ENCODE measurements at places on chromosomes 7 and 10.

GRCh38 chr7:83610649-83611304, 38.2 kb downstream of the SEMA3E start:
- DNase-seq: no peak

DNA sequence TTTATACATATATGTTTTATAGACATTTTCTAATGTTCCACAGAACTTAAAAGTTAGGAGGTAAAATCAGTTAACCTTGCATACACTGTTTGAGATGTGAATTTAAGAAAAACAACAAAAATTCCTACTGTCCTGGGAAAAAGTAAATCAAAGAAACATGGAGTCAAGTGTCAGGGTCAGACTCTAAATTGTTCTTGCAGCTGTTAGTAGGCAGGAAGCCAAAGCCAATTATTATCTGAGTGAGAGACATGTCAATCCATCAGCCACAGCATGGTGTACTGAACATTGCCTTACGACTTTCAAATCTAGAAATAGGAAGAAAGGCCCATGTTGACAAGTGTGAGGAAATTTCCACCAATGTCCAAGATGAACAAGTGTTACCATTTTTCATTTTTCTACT, 461.2 kb upstream of the MBL2 start:
- DNase-seq: no peak

DNA sequence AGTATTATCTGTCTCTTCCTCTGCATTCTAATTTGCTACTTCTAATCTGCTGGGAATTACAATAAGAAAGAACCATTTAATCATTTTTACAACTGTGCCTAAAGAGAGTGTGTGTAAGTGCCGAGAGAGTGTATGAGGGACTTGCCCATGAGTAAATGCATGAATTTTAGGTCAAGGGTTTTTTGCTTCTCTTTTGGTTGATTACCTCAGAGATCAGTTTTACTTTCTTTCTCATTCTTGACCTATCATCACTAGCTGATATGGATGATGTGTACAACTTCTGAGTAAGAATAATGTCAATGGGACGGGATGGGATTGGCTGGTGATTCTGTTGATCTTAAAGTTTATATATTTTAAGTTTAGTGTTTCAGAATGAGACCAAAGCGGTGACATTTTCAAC, 47.8 kb downstream of the IKZF1 start:
- DNase-seq: no peak

DNA sequence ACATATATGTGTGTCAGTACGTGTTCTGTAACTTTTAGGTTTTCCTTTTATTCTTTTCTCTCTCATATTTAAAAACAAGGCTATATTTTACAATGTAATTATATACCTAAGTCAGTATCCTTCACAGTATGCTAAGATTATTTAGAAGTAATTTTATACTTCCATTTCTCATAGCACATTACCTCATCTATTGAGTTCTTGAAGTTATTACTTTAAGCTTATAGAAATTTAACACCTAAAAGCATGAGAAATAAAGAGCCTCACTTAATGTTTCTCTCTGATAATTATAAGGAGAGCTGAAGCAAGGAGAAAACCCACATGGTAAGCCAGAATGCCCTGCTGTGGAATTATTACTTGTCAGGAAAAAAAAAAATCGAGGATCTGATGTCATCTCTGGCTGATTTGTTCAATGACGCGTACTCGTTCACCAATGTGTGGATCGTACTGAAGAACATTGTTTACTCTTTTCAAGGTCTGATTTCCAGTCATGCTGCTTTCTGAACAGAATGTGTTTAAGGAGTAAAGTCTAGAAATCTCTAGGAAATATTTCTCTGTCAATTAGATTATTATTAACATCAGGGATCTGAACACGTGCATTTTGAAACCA, 21.9 kb downstream of the CACNB2 start:
- DNase-seq: no peak

DNA sequence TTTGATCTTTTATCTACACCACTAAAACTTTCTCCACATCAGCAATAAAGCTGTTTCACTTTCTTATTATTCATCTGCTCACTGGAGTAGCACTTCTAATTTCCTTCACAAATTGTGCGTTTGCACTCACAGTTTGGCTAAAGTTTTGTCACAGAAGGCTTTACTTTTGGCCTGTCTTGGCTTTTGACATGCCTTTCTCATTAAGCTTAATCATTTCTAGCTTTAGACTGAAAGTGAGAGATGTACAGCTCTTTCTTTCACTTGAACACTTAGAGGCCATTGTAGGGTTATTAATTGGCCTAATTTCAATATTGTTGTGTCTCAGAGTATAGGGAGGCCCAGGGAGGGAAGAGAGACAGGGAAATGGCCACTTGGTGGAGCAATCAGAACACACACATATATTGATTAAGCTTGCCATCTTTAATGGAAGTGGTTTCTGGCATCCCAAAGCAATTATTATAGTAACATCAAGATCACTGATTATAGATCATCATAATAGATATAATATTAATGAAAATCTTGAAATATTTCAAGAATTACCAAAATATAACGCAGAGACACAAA, 512.5 kb downstream of the ETV1 start:
- DNase-seq: no peak

DNA sequence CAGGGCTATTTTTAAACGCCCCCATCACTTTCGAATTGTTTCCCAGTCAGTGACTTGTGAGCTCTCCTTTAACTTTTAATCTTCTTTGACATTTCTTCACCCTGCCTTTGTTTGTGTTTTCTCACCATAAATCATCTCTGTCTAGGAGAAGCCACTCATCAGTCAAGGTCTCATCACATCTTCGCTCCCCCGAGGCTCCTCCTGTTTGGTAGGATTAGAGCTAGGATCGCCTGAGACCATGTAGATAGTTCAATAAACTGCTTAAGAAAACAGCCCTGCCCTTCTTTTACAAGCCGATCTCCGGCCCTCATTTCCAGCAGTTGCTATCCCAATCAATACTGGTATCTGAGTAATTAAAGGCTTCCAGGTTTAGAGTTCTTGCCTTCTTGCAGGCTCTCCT, 472.8 kb upstream of the ADARB2 start:
- no peak for DNase-seq

DNA sequence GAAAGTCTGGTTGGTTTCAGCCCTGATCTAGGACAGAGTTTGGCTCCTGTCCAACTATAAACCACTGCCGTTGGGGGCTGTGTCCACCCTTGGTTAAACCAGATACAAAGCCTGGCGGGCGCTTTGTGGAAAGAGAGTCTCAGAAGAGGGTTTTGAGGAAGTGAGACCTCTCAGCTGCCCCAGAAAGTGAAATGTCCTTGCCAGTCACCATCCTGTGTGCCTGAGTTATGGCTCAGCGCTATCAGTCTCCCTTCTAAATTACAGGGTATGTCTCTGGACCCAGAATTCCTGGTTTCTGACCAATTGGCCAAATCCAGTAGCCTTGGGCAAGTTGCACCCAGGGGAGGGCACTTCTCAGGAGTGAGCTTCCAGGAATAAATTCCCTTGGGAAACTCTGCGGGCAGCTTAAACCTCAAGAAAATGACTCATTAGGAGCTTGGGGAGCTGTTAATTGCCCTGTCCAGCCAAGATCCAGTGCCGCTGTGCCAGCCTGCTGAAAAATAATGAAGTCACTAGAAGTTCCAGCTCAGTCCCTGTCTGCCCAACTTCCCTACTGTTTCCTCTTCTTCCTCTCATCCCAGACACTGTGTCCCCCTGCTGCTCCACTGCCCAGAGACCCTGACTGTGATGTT, 66.7 kb upstream of the PDZD8 start:
- DNase-seq: no peak

DNA sequence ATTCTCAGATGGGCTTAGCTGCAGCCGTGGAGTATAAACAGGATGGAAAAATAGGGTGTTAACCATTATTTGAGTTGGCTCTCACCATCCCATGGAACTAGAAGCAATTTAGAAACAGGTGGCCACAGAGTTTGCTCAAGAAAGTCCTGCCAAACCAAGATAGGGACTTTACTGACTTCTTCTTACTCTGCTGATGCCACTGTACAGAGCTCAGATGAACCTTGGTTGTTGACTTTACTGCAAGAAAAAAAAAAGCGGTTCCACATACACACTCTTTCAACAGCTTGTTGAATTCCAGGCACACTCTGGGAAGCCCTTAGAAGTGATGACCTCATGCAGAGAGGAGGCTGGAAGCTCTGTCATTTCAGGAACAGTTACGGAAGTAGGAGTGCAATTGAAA, 753.4 kb downstream of the NRG3 start:
- DNase-seq: no peak

DNA sequence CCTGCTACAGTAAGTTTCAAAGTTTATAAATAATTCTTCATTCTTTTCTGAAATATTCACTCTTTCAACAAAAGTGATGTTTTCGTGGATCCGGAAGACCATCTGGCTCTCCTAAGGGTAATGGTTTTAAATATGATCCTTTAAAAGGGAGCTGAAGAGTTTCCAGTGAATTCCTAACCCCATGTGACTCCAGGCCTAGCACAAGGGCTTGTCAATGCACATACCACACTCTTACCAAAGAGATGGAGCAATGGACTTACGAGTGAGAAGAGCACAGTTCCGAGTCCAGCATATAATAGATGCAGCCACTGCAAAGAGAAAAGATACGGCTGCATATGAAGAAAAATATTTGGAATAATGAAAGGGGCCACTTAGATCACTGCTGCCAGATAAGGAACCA, 32.1 kb upstream of the GATAD1 start:
- DNase-seq: no peak

- no peak for DNase-seq
These were observed 35.3 kb upstream of the ZRANB1 start for GRCh38 chr10:124906551-124907001.

DNA sequence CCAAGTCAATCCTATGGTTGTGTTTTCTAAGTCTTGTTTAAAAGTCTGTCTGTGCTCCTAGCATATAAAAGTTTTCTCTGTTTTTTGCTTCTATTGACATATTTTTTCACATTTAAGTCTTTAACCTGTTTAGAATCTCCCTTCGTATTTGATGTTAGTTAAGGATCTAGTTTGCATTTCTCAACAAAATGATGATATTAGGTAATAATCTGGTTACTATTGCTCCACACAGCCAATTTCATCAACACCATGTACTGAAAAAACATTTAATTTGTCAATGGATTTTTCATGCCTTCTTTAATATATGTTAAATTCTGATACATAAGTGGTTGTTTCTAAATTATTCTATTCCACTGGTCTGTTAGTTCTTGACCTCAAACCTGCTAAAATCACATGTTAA, 17.5 kb upstream of the TSGA13 start:
- no peak for DNase-seq

DNA sequence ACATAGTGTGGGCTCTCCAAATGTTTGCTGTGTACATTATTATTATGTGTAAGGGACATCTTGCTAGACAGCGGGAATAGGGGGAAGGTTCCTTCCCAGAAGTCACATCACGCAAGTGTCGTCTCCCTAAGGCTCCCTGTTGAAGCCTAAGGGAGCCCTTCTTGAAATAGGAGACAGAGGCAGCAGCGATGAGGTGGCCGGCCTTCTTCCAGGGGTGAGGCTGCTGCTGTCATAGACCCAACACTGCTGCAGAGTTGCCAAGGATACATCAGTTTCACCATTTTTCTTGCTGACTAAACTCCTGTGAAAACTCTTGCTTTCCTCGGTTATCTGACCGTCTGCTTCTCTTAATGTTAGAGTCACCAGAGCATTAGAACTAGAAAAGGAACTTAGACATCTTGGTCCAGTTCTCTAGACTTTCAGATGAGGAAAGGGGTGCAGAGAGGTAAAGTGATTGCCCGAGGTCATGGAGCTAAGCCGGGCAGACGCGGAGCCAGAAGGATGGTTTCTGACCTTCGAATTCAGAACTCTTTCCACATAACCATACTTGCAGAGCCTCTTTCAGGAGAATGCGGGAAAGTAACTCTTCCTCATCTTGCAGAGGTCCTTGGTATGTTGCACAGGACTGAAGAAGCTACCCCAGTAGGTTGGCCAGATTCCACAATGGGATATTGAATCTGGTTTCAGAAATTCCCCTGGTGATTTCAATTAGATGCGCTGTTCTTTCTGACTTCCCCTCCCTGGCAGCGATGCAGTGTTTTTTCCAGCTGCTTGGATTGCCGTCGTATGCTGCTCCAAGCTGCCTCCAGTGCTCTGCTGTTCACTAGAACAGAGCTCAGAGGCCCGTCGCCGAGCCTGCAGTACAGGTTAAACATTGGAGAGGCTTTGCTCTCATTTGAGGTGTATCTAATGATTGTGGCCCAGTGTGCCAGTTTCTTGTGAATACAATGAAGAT, 217.1 kb downstream of the CAMK1D start:
- DNase-seq: no peak

DNA sequence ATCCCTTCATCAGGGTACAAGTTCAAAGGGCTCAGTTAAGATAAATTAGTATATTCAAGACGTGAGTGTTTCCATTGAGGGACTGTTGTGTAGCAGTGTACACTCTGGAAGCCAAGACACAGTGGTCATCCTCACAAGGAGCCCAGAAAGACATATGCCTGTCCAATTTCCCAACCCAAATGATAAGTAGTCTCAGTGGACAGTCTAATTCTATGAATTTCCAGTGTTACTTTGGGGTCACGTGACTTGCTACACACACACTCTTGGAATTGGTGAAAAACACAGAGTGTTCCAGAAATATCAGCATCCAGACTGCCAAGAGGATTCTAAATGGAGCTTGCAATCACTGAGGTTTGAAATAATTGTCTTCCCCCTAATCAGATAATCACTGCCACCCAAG, 365.1 kb downstream of the WDR11 start:
- DNase-seq: no peak

DNA sequence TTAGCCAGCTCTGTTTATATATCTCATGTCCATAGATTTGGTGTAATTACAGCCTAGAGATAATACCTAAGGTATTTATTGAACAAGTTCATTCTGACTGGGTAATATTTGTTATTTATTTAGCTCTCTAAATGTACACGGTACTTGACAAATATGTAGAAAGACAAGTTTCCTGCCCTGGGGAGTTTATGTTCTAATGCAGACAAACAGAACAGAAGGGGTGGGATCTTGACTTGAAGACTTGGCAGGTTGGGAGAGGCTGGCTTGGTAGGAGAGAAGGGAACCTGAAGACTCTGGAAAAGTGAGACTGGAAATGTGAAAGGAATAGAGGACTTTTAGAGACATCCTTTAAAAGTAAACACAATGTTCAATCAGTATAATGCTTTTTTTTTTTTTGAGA, 97.7 kb upstream of the CDK6 start:
- DNase-seq: no peak

- no peak for DNase-seq
These were observed 18.4 kb downstream of the ZNF775 start for GRCh38 chr7:150397346-150398107.

DNA sequence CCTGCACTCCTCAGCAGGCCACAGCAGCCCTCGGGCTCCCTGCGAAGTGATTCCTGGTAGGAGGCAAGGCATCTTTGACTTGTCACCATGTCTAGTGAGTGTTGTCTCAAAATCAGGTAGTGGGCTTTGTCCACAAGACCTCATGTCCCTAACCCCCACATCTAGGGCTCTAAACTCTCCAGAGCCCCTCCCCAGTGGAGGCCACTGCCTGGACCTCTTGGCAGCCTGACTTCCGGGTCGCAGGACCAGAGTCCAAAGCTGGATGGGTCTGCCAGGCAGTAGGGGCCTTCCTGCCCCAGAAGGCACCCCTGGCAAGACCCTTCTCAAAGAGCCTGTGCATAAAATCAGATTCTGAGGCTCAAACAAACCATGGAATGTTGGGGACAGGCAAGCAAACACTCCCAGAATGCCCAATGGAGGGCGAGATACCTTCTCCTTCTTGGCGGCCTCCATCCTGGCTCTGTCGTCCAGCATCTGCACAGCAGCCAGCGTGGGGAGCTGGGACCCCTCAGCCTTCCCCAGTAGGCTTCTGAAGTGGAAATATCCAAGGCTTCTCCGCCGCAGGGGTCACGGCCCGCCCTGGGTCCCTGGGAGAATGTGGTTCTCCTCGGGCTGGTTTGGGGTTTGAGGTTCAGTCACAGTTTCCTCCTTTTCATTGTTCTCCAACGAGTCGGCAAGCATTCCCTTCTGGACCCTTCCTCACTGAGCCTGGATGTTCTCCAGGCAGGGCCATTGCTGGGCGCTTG, 586 bp downstream of the GCK start:
- no peak for DNase-seq
